ENCODE measurements at places on chromosomes 7 and 10. TPM values are rescaled to one million over a fixed set of nuclear protein-coding genes. Genes with fewer than 3 reads are reported as not detected.
A peak's percentile ranks its signal among the peaks of the same experiment; 100 is the strongest.

Gene MPP7
- total RNA-seq, result 50.3 TPM

DNA sequence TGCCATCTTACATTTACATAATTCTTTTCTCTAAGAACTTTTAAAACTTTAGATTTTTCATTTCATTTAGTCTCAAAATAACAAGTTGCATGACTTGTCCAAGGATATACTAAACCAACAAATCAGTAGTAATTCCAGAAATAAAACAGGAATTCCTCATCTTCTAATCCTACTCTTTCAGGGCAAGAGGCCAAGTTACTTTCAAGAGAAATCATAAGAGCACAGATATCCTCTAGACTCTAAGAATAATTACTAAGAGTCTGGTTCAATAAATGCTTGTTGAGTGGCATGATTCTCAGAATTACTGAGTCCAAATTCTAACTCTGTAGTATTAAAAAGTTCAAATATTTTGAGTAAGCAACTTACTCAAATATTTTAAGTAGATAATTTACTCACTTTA lies 12.9 kb downstream of the PDZD8 start:
- H3K36me3 ChIP-seq, result no peaks in the 10 kb centered on the region
- no peak overlapping the region for H3K27ac ChIP-seq

- no peaks in the 10 kb centered on the region for H3K4me1 ChIP-seq
- no peak overlapping the region for H3K27ac ChIP-seq
- H3K27me3 ChIP-seq, result no peaks in the 10 kb centered on the region
- DNase-seq, result no peak
Measured at GRCh38 chr10:81679291-81679690, 195.7 kb upstream of the NRG3 start.

Gene PRPS1L1
- not detected for total RNA-seq

Gene LIPF
- not detected for total RNA-seq

Gene KNDC1
- 0.36 TPM for total RNA-seq

GRCh38 chr7:97001656-97002554 lies 3.4 kb upstream of the DLX6 start:
- no peak overlapping the region for H3K27ac ChIP-seq
- H3K4me1 ChIP-seq, result peaks cover 36% of the 10 kb centered on the region
- no peak for DNase-seq
- H3K4me3 ChIP-seq, result no peak overlapping the region
- no peaks in the 10 kb centered on the region for H3K36me3 ChIP-seq

- H3K27ac ChIP-seq, result no peak overlapping the region
- H3K4me3 ChIP-seq, result no peak overlapping the region
- H3K4me1 ChIP-seq, result no peaks in the 10 kb centered on the region
- no peaks in the 10 kb centered on the region for H3K36me3 ChIP-seq
- no peaks in the 10 kb centered on the region for H3K27me3 ChIP-seq
- DNase-seq, result no peak
Measured at GRCh38 chr7:112262855-112263487, 56.5 kb downstream of the ZNF277 start.

Gene ENKUR
- total RNA-seq, result not detected

- no peak overlapping the region for H3K27ac ChIP-seq
- DNase-seq, result no peak
- H3K36me3 ChIP-seq, result no peaks in the 10 kb centered on the region
- no peaks in the 10 kb centered on the region for H3K27me3 ChIP-seq
- no peaks in the 10 kb centered on the region for H3K4me1 ChIP-seq
Measured at GRCh38 chr10:60570272-60570865, 180.7 kb upstream of the ANK3 start.

Gene ERVW-1
- not detected for total RNA-seq

DNA sequence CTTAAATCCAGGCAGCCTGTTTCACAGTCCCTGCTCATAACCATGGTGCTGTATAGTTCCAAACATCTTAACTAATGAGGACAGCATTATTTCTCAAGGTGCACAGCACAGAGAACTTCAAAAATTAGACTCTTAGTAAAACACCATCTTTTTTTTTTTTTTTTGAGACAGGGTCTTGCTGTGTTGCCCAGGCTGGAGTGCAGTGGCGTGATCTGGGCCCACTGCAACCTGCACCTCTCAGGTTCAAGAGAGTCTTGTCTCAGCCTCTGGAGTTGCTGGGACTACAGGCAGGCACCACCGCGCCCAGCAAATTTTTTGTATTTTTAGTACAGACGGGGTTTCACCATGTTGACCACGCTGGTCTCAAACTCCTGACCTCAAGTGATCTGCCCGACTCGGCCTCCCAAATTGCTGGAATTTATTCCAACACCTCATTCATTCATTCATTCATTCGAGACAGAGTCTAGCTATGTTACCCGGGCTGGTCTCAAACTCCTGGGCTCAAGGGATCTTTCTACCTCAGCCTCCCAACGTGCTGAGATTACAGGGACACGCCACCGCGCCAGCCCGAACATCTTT lies 507 bp upstream of the TMEM254 start:
- H3K4me3 ChIP-seq, result peak overlapping the region; percentile 70
- peaks cover 8% of the 10 kb centered on the region for H3K36me3 ChIP-seq
- peak overlapping the region; percentile 95 for H3K27ac ChIP-seq
- DNase-seq, result no peak

Gene NSUN6
- total RNA-seq, result 6.8 TPM

Gene GOLGA7B
- 0.55 TPM for total RNA-seq

- peak overlapping the region; percentile 30 for H3K4me3 ChIP-seq
- H3K36me3 ChIP-seq, result no peaks in the 10 kb centered on the region
- H3K27ac ChIP-seq, result peak overlapping the region; percentile 48
- peak; percentile 88 for DNase-seq
Measured at GRCh38 chr7:132577206-132578049, 1.2 kb upstream of the PLXNA4 start.

GRCh38 chr7:47720141-47720906 lies 138.4 kb upstream of the TNS3 start:
- no peaks in the 10 kb centered on the region for H3K36me3 ChIP-seq
- peak overlapping the region; percentile 67 for H3K27ac ChIP-seq
- no peaks in the 10 kb centered on the region for H3K27me3 ChIP-seq
- H3K4me3 ChIP-seq, result no peak overlapping the region
- peaks cover 22% of the 10 kb centered on the region for H3K4me1 ChIP-seq

- peaks cover 49% of the 10 kb centered on the region for H3K36me3 ChIP-seq
- no peak overlapping the region for H3K4me3 ChIP-seq
- no peak overlapping the region for H3K27ac ChIP-seq
- no peak for DNase-seq
- peaks cover 6% of the 10 kb centered on the region for H3K4me1 ChIP-seq
- no peaks in the 10 kb centered on the region for H3K27me3 ChIP-seq
Measured at GRCh38 chr10:102159051-102159597, 6.9 kb downstream of the NOLC1 start.

Gene PARP12
- 29.9 TPM for total RNA-seq

DNA sequence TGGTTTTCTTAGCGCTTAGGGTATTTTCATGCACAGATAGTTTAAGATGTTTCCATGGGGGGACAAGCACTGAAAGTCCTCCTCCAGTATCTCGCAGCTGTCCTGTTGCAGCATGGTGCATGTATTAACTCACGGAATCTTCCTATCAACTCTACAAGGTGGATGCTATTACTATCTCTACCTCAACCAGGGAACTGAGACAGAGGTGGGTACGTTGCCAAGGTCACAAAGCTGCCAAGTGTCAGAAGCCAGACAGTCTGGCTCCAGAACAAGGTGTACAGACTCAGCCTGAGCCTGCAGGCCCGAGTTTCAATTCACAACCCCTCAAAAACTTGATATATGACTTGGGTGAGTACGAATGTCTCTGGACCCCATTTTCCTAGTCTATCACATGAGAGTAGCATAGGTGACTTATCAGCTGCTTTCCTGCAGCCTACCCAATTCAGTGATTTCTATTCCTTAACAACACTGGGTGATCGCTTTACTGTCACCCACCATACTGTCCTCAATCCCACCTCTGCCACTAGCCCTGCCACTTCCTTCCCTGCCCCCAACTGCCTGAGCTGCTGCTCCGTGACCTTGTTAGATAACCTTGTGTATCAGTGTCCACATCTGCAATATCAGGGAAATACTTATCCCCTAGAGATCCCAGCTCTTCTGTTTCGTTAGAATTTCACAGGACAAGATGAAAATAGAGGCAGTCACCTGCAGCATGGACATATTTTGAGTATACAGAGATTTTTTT lies 92.1 kb downstream of the ABCC2 start:
- no peak overlapping the region for H3K27ac ChIP-seq
- peaks cover 3% of the 10 kb centered on the region for H3K27me3 ChIP-seq
- H3K4me3 ChIP-seq, result no peak overlapping the region
- no peaks in the 10 kb centered on the region for H3K4me1 ChIP-seq

- peak overlapping the region; percentile 82 for H3K27ac ChIP-seq
- no peak for DNase-seq
- no peaks in the 10 kb centered on the region for H3K36me3 ChIP-seq
- H3K4me3 ChIP-seq, result no peak overlapping the region
Measured at GRCh38 chr7:30779574-30779973, 8.4 kb downstream of the MINDY4 start.

Gene AEBP1
- 74.6 TPM for total RNA-seq

DNA sequence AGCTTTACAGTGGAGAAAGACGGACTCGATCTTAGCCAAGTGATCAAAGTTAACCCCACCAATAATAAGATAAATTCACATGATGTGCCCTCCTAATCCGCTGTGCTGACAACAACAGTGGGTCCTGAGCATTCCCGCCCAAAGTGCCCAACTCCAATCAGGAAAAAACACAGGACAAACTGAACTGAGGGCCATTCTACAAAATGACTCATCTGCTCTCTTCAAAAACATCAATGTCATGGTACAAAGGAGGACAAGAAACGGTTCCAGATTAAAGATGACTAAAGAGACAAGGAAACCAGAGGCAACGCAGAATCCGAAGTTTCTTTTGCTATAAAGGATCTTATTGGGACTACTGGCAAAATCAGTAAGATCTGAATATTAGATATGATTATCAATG lies 79.4 kb downstream of the CTBP2 start:
- H3K36me3 ChIP-seq, result no peaks in the 10 kb centered on the region
- DNase-seq, result peak; percentile 37
- H3K4me1 ChIP-seq, result peaks cover 59% of the 10 kb centered on the region

DNA sequence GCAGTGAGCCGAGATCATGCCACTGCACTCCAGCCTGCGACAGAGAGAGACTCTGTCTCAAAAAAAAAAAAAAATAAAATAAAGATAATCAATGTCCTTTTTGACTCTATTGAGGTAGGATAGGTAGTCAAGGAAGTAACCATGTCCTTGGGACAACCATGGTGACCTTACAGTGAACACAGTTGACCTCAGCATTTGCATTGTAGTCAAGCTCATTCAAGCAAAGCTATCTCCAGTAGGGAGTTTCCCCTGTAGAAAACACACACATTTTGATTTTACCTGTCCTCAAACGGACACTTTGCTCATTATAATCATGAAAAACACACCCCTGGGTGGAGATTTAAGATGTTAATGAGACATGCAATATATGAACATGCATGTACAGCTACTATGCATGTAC lies 171.7 kb downstream of the KIF20B start:
- DNase-seq, result no peak
- H3K4me3 ChIP-seq, result no peak overlapping the region
- no peak overlapping the region for H3K27ac ChIP-seq
- no peaks in the 10 kb centered on the region for H3K27me3 ChIP-seq
- H3K4me1 ChIP-seq, result no peaks in the 10 kb centered on the region

GRCh38 chr10:78774614-78774998 lies 294.2 kb upstream of the ZMIZ1 start:
- peaks cover 82% of the 10 kb centered on the region for H3K4me1 ChIP-seq
- peak overlapping the region; percentile 87 for H3K27ac ChIP-seq
- no peaks in the 10 kb centered on the region for H3K27me3 ChIP-seq
- no peak for DNase-seq
- H3K36me3 ChIP-seq, result no peaks in the 10 kb centered on the region

Gene FZD1
- total RNA-seq, result 20.5 TPM

GRCh38 chr10:97494151-97494550 lies 4.1 kb downstream of the MMS19 start:
- no peaks in the 10 kb centered on the region for H3K36me3 ChIP-seq
- no peak for DNase-seq
- no peaks in the 10 kb centered on the region for H3K27me3 ChIP-seq
- no peak overlapping the region for H3K4me3 ChIP-seq
- no peak overlapping the region for H3K27ac ChIP-seq
- H3K4me1 ChIP-seq, result no peaks in the 10 kb centered on the region

- no peak overlapping the region for H3K27ac ChIP-seq
- no peak for DNase-seq
- H3K36me3 ChIP-seq, result no peaks in the 10 kb centered on the region
- H3K27me3 ChIP-seq, result no peaks in the 10 kb centered on the region
- H3K4me1 ChIP-seq, result no peaks in the 10 kb centered on the region
Measured at GRCh38 chr10:119784340-119785067, 58.7 kb downstream of the INPP5F start.

Gene PCGF6
- 19.7 TPM for total RNA-seq

DNA sequence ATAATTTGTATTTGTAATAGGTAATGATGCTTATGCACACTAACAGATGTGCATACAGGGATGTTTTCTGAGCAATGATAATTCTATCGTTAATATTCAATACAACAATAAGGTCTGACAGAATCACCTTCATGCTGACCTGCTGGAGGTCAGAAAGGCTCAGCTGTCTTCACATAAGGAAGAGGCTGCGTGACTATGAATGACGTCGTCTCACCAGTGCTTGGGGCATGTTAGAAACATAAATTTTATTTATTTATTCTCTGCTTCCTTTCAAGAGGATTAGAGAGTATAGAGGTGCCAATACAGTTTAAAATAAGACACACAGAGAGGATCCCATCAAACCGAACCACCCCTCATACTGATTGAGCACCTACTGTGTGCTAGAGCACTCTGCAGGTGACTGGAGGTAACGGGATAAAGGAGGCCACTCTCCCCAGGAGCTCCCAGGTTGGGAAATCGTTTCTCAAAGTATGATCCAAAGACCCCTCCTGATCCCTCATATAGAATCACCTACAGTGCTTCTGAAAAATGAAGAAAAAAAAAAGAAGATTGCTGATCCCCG lies 265.6 kb upstream of the NPVF start:
- H3K27me3 ChIP-seq, result no peaks in the 10 kb centered on the region
- DNase-seq, result no peak
- peaks cover 15% of the 10 kb centered on the region for H3K4me1 ChIP-seq
- no peaks in the 10 kb centered on the region for H3K36me3 ChIP-seq
- no peak overlapping the region for H3K4me3 ChIP-seq

GRCh38 chr10:46522295-46523118 lies 34.0 kb downstream of the GPRIN2 start:
- H3K4me1 ChIP-seq, result peaks cover 20% of the 10 kb centered on the region
- no peak overlapping the region for H3K27ac ChIP-seq
- H3K36me3 ChIP-seq, result no peaks in the 10 kb centered on the region
- H3K4me3 ChIP-seq, result no peak overlapping the region
- peak; percentile 51 for DNase-seq
- no peaks in the 10 kb centered on the region for H3K27me3 ChIP-seq

- no peaks in the 10 kb centered on the region for H3K27me3 ChIP-seq
- H3K4me1 ChIP-seq, result no peaks in the 10 kb centered on the region
- no peaks in the 10 kb centered on the region for H3K36me3 ChIP-seq
- H3K4me3 ChIP-seq, result no peak overlapping the region
Measured at GRCh38 chr7:19999681-20000080, 217.5 kb downstream of the MACC1 start.

Gene ACADSB
- total RNA-seq, result 15.0 TPM

Data from sigmoid colon (tissue), 7 donors.